Large intestine (tissue), 12 donors: ENCODE measurements at places on chromosomes 5 and 9. TPM values are rescaled to one million over a fixed set of nuclear protein-coding genes. Genes with fewer than 3 reads are reported as not detected.

DNA sequence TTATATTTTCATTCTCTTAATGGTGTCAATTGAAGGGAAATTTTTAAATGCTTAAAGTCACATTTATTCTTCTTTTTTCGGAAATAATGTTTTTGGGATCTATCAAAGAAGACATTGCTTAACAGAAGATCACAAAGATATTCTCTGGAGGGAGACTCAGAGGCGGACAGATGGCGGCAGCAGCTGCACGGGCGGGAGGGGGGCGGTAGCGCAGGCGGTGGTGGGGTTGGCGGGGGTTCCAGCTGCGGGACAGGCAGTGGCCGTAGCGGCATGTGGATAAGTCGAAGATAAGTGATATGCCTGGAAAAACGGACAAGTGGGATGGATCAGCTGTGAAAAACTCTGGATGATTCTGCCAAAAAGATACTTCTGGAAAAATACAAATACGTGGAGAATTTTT, 31.6 kb upstream of the ZDHHC11B start:
- DNase-seq: no peak

GRCh38 chr9:136242918-136243525, 2.6 kb downstream of the QSOX2 start:
- DNase-seq: no peak

- DNase-seq: no peak
Measured at GRCh38 chr5:79151942-79152671, 40.5 kb downstream of the BHMT start.

- DNase-seq: no peak
Measured at GRCh38 chr9:114680259-114681001, 1.6 kb downstream of the TEX48 start.

- DNase-seq: no peak
Measured at GRCh38 chr9:137349471-137350033, 47.5 kb upstream of the NRARP start.

GRCh38 chr9:88458716-88459465, 70.6 kb downstream of the SPIN1 start:
- DNase-seq: no peak

- no peak for DNase-seq
Measured at GRCh38 chr5:80597500-80597899, 27.4 kb upstream of the ANKRD34B start.

DNA sequence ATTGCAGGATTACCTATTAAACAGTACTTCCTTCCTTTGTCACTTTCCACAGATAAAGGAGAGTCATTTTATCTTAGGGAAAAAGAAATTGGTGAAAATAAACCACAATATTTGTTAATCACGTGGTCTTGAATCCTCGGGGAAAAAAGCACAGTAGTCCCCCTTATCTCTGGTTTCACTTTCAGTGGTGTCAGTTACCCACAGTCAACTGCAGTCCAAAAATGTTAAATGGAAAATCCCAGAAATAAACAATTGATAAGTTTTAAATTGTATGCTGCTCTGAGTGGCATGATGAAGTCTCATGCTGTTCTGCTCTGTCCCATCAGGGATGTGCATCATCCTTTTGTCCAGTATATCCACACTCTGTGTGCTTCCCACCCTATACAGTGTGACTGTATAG, 405.2 kb upstream of the MPDZ start:
- DNase-seq: no peak

DNA sequence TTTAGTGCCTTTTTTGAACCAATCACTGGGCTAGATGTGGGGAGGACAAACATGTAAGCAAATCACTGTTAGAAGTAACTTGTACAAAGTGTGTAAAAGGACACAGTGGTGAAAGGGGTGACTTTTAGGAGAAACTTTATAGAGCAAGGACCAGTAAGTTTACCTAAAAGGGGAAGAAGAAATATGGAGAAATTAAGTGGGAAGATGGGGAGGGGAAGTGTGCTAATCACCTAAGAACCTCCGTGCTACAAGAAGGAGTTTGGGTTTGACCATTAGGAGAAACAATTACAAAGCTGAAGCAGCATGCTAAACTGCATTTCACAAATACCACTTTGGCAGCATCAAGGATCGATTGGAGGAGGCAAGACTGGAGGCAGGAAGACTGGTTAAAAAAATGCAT, 17.3 kb downstream of the ITGA1 start:
- DNase-seq: no peak

GRCh38 chr5:178113841-178114324, 551 bp downstream of the N4BP3 start:
- no peak for DNase-seq

DNA sequence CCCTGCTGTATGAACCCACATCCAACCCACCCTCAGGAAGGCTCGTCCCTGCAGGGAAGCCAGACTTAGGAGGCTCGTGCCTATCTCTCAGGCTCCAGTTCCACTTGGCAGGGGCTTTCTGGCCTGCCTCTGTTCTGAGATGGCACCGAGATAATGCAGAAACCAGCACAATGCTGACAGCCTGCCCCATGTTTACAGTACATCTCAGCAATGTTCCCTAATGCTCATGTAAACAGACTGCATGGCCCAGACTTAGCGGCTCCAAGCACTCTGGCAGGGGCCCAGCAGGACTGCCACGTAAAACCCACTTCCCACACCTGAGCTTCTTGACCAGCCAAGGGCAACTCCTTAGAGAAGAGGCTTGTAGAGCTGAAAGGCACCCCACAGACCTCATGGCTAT, 499.5 kb upstream of the BRINP1 start:
- no peak for DNase-seq

GRCh38 chr5:172839669-172840431, 5.8 kb downstream of the ERGIC1 start:
- DNase-seq: no peak

DNA sequence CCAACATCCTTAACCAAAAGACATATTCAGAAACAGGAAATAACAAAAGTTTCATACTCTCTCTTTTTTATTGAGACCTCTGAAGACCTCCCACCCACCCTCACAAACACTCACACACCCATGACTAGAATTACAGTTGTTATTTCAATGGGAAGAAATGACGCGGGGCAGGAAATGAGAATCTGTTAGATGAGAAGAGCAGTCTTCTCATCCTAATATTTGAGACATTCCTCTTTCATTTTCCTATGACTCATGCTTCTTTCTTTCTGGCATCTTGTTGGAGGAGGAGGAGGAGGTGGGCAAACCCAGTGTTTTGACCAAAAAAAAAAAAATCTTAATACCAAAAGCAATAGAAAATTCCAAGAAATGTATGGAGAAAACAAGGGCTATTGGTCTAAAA, 179.5 kb upstream of the TARS1 start:
- DNase-seq: no peak

DNA sequence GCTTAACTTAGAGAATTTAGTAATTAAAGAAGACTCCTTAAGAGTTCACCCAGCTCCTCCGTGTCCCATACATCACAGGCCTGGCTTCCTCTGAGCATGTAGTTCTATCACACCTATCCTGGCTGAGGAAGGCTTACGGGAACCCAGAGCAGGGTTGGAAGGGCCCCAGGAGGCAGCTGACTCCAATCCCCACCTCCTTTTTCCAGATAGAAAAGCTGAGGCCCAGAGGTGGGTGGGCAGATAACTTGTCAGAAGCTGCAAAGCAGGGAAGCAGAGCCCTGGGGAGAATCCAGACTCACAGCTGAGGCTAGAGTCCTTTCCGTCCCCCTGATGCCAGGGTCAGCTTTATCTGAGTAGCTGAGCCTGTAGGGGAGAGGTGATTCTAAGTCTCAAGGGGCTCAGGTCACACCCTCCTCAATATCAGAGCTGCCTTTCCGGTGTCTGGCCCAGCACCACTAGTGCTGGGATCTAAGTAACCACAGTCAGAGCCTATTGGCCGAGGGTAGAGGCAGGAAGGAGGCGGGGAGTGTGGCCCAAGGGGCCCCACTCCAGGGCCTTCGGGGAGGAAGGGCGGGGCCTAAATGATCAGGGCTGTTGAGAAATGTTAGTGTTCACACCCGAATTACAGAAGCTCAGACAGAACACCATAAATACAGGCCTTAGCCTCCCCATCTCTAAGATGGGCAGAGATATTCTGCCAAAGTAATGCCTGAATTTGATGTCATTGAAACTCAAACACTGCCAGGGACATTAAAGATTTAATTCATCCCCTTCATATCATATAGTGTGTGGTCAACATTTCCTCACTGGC, 9.9 kb downstream of the CCDC69 start:
- peak; percentile 96 for DNase-seq

Gene MZB1
- polyA plus RNA-seq: 1.3 TPM

Gene BTNL3
- polyA plus RNA-seq: 158 TPM

Gene ANGPTL2
- polyA plus RNA-seq: 15.5 TPM

Gene CDC20B
- polyA plus RNA-seq: 0.15 TPM

Gene ISCA1
- polyA plus RNA-seq: 37.2 TPM

Gene PITX1
- 19.6 TPM for polyA plus RNA-seq
